CD8-positive, alpha-beta memory T cell (primary cell): ENCODE measurements at places on chromosomes 1 and 21.

- DNase-seq: no peak
Observed at GRCh38 chr1:118925651-118926050, 62.5 kb downstream of the TBX15 start.

- DNase-seq: no peak
Observed at GRCh38 chr1:27306892-27307761, 14.8 kb upstream of the TMEM222 start.

DNA sequence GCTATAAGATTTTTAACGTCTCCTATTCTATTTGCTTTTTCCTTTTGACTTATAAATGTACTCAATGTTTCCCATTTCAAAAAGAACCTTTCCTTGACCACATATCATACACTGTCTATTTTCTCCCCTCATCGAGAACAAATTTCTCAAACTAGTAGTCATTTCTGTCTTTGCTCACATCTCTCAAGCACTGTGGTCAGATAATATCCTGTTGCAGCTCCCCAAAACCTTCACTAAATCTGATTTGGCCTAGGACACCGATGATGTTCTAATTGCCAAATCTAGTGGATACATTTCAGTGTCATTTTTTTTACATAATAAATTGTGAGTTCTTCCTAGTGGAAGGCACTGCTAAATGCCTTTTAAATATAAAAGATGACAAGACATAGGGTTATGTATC lies 19.4 kb downstream of the CXADR start:
- DNase-seq: no peak

GRCh38 chr1:190578526-190578925 lies 100.9 kb upstream of the BRINP3 start:
- no peak for DNase-seq

DNA sequence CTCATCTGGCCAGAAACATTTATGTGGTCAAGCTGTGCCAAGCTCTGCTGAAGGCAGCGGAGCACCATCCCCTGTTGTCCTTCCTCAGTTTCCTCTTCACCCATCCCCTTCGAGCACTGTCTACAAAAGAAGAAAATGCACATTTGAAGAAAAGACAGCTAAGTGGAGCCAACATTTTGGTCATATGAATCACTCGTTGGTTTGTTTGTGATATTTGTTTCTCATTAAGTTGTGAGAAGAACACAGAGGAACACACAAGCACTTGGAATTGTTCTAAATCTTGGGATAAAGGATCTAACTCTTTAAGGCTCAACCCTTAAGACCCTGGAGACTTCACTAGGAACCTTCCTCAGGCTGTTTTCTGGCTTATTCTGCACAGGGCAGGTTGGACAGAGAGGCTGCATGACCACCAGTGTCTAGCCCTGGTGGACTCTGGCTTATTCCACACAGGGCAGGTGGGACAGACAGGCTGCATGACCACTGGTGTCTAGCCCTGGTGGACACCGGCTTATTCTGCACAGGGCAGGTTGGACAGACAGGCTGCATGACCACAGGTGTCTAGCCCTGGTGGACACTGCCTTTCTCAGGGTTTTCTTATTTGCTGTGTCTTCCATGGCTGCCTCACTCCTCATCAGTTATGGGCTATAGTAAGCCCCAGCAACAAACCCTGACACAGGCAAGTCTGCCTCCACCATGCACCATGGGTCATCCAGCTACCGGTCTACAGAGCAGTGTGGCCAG lies 35.3 kb upstream of the COL6A2 start:
- DNase-seq: no peak

DNA sequence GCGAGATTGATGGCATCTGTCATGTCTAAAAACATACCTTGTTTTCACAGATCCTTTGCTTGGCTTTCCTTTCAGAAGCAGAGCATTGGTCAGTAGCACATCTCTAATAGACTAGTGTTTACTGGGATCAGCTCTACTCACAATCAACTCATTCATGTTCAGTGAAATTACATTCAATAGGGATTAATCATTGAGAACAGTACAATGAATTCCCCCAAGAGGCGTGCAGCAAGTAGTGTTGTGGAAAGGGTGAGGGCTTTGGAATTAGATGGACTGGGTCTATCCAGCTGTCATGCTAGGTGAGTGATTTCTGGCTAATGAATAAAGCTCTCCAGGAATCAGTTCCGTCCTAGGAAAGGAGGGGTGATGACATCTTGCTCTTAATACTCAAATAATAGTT lies 155.2 kb upstream of the COA6 start:
- DNase-seq: no peak

- DNase-seq: peak; percentile 58
Observed at GRCh38 chr1:13730291-13730690, 30.3 kb downstream of the PRDM2 start.

GRCh38 chr1:230424391-230425251 lies 1.5 kb downstream of the PGBD5 start:
- DNase-seq: no peak

DNA sequence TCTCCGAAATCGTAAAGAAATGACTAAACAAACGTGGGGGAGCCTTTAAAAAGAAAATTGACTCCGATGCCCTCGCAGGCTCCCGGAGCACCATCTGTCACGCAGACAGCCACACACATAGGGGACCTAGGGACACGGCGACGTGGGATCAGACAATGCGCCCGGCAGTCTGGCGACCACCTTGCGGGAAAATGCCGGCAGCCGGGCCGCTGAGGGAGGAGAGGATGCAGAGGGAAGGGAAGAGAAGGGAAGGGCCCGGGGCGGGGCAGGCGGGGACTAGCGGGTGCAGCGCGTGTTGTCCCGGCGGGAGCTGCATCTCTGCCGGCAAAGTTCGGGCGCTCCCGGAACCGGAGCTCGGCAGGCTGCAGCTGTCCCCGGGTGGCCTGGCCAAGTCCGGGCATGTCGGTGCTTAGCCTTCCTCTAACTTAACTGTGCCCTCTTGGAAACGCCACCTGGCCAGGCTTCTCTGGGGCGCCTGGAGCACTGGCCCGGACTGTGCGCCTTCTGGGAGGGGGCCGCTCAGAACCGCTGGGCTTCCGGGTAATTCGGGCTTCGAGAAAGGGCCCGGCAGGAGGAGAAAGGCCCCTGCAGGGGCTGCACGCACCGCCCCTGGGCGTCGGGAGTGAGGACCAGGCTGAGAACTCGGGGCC lies 1.8 kb downstream of the NHLH2 start:
- no peak for DNase-seq

DNA sequence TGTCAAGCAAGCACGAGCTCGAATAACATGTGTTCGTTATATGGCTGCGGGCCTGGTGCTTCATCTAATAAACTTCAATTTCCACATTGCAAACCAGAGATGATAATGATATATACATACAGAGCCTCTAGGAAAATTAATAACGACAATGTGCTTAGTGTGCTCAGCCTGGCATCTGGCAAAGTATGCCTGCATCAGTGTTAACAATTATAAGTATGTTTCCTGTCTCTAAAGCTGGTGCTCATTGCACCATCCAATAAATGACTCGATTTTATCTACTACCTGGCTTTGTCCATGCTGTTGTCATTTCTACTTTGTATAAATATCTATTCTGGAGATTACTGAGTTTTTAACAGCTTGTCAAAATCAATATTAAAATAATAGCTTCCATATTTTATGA lies 1402.6 kb downstream of the MRPL39 start:
- no peak for DNase-seq

- DNase-seq: no peak
Observed at GRCh38 chr1:213790565-213790964, 197.2 kb upstream of the PROX1 start.

- DNase-seq: no peak
Observed at GRCh38 chr1:172484252-172484651, 40.4 kb upstream of the PIGC start.

DNA sequence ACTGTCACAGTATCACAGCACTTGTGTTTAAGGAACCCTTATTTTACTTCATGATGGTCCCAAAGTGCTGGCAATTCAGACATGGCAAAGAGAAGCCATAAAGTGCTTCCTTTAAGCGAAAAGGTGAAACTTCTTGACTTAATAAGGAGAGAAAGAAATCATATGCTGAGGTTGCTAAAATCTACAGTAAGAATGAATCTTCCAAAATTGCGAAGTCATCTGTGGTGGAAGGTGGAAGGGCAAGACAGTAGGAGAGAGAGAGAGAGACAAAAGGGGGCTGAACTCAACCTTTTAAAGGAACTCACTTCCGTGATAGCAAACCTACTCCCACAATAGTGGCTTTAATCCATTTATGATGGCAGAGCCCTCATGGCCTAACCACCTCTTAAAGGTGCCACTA lies 19.3 kb upstream of the AADACL3 start:
- no peak for DNase-seq

DNA sequence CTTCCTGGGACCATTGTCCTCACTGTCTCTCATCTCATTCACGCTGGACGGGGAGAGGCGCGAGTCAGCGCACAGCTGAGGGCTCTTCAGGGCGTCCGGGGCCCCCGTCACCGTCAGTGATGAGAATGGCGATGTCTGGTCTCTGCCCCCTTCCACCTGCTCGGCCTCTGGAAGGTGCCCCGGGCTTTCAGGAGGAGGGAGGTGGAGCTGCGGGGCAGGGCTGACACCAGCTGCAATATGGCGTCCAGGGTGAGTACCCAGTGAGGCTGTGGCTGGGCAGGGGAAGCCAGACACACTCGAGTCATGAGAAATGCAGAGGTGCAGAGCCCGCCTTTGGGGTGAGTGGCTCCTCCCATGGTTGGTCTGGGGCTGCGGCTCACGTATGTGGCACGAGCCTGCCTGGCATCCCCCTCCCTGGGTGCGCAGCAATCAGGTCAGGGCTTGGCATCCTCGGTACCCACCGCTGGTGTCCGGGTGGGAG lies 15.1 kb downstream of the MORN1 start:
- no peak for DNase-seq

- no peak for DNase-seq
Observed at GRCh38 chr1:53111073-53111556, 31.3 kb downstream of the SLC1A7 start.

- DNase-seq: no peak
Observed at GRCh38 chr1:233477359-233477758, 136.5 kb upstream of the KCNK1 start.

GRCh38 chr1:199046618-199047017 lies 407.8 kb downstream of the PTPRC start:
- no peak for DNase-seq

- DNase-seq: no peak
Observed at GRCh38 chr1:207032528-207033017, at the start of gene C1orf116. TSS of gene C1orf116 (minus strand) at chr1:207032756. CDS start at chr1:207027598, 5,158 bp downstream.

DNA sequence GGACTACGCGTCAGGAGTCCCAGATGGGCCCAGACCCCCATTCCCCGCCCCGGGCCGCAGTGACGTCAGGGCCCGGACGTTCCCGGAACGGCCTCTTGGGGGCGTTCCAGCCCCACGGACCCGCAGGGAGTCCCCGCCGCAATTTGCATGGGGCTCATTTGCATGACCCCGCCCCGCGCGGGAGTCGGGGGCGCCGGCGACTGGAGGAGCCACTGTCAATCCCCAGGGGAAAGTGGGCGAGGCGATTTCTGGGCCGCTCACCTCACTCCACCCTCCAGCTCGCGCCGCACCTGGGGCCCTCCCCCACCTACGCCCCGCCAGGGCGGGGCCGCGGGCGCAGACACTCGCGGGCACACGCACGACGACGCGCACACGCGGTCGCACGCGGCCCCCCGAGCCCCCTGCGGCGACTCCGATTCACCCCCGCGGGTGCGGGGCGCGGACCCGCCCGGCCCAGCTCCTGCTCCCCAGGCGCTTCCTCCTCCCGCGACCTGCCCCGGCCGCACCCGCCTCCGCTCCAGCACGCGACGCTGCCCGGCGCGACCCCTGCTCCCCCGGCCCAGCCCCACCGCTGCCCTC lies 13.2 kb downstream of the AGRN start:
- peak; percentile 89 for DNase-seq

DNA sequence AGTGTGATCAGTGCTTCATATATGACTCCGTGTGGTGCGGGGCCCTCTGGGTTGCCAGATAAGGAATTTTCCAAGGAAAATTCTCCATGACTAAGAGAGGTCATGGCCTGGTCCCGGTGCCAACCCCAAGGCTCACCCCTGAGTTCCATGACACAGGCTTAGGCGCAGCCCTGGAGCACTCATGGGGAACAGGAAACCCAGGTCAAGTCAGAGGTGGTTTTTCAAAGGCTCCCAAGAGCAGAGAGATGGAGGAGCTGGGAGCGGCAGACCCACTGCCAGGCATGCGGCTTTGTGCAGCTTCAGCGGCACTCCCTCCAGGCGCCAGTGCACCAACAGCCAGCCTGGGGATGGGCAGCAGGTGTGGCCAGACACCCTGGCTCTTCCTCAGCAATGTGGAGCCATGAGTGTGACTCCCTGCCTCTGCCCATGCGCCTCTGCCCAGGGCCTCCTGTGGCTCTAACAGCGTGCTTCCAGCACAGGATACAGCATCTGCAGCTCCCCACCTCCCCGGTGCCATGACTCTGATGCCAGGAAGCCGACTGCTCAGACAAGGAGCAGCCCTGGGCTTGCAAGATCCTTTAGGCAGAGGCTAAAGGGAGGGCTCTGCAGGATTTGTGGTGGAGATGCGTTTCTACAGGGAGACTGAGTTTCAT lies 47.3 kb downstream of the GPR161 start:
- DNase-seq: no peak

GRCh38 chr1:76109404-76109803 lies 34.9 kb downstream of the ST6GALNAC3 start:
- no peak for DNase-seq

DNA sequence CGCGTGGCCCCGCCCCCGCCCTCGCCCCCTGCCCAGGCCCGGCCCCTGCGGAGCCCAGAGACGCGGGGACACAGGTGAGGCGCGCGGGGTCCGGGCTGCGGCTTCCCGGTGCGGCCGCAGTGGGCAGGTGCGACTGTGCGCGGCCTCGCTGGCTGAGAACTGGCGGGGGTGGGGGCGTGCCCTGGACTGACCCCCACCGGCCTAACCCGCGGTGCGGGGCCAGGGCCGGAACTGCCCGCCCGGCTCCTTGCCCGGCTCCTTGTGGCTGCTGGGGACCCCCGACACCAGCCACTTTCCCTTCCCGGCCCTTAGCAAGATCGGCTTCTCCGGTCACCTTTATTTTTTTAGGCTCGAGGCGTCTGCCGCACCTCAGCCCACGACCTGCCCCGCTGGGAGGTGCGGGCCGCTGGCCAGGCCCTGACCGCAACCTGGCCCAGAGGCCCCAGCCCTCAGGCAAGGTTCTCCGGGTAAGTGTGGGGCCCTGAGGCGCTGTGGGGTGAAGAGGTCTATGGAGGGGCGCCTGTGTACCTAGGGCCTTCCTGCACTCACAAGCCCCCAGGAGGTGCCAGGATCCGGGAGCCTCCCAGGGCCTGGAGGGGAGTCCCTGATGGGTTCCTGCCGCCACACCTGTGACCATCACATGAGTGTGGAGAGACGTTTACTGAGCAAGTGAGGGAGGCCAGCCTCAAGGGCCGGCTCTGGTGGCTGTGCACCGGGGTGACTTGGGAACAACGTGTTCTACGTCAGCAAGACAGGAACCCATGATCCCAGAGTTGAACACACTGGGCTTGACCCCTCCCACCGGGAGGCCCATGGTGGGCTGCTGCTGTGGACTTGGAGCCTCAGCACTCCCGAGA lies at the start of gene SMIM1:
SMIM1 (plus strand) TSS at position 35 of the 857 bp plus-strand sequence. CDS start 2,625 bp downstream, outside the sequence.
- DNase-seq: no peak
